ENCODE measurements at places on chromosomes 7 and 10.

GRCh38 chr7:1170741-1171501 lies 10.9 kb upstream of the ZFAND2A start:
- DNase-seq: no peak

DNA sequence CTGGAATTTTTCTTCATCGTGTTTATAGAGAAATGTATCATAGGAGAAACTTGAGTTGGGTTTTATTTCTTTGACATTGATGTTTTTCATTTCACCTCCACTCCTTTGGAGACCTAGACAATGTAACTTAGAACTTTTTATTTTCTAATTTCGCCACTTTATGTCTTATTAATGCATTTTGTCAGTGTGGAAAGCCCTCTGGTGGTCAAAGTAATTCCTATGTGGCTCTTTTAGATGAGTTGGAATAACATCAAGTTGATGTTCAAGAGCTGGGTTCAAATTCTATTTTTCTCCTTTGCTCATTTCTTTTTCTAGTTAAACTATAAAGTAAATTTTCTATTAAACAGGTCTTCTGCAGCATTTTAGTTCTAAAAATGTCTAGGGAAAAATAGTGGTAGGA lies 478.6 kb downstream of the LRMDA start:
- no peak for DNase-seq

GRCh38 chr7:2386964-2387669 lies 16.3 kb upstream of the CHST12 start:
- DNase-seq: no peak

- DNase-seq: no peak
Observed at GRCh38 chr7:106101726-106102125, 10.4 kb downstream of the SYPL1 start.

- DNase-seq: no peak
Observed at GRCh38 chr7:42314696-42315095, 77.7 kb upstream of the GLI3 start.

GRCh38 chr7:130996833-130997231 lies 262.8 kb upstream of the KLF14 start:
- DNase-seq: no peak

GRCh38 chr10:95423164-95424005 lies 132.6 kb upstream of the PDLIM1 start:
- DNase-seq: no peak

DNA sequence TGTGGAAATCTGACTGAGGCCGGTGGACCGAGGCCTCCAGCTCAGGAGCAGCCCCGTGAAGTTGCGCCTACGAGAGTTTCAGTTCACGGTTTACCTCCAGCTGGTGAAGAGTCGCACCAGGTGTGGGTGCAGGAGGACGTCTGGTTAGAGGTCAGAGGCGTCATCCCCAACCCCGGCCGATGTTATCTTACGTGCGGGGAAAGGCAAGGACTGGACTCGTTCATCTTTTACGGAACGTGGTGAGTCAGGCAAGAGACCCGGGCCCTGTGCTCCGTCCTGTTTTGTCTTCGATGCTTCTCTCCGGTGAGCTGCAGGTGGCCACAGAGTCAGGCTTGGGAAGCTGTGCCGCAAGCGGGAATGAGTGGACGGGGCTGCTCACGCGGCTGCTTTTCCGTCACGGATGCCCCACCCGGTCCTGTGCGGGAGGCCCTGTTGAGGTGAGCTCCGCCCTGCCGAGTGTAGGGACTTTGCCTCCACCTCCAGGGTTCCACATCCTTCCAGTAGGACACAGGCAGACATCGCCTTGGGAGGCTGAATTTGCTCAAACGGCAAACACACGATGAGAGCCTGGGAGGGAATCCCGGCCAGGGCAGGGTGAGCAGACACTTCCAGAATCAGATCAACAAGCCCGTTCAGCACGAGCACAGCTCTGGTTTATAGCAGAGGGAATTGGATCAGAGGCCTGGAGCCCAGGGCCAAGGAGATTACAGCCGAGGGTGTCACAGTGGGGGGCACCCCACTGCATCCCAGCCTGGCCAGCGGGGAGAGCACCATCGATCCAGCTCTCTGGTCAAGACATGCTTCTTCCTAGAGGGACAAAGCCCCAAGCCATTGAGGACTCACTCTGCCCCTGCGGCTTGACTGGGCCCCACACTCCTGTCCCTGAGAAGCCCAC lies 50.1 kb upstream of the INPP5A start:
- no peak for DNase-seq

DNA sequence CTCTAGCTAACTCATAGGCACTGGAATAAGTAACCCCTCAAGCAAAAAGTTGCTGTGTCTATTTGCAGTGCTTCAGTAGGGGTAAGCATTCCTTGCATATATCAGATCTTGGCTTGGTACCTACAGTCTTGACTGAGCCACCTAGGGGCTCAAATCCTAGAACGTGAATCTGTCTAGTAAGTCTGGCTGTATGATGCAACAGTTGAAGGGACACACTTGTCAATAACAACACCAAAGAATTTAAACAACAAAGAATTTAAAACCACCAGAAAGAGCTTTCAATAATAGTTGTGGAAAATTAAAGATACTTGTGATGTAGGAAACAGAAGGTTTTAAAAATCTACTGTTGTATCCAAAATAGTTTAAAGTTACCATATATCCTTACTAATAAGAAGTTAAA lies 65.4 kb downstream of the EBLN1 start:
- no peak for DNase-seq

GRCh38 chr10:88115407-88115806 lies 252.0 kb downstream of the PTEN start:
- DNase-seq: no peak

DNA sequence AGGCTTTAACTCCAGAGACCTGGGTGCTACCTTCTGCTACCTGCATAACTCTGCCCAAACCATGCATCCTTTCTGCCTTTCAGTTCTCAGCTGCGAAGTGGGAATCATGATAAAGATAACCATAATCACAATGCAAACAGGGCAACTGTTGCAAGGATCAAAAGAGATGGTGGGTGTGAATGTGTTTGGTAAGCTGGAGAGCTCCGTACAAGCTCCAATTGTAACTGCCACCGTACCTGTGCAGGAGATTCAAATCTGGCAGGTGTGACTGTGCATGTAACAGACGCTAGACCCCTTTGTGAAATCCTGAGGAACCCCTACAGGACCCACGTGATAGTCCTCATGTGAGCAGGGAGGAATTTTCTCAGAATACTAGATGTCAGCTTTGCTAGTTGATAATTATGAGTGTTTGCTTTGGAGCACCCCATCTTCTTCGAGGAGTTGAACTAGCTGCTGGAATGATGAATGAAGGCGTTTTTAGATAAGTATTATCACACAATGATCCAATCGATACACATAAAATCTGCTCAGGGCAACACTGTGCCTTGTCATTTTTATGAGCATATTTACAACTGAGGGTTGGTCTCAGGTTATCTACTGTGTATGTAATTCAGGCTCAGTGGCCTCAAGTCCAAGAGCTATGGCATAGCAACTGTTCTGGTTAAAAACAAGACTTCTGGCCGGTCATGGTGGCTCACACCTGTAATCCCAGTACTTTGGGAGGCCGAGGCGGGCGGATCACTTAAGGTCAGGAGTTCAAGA lies 15.4 kb upstream of the FRAT2 start:
- DNase-seq: no peak

DNA sequence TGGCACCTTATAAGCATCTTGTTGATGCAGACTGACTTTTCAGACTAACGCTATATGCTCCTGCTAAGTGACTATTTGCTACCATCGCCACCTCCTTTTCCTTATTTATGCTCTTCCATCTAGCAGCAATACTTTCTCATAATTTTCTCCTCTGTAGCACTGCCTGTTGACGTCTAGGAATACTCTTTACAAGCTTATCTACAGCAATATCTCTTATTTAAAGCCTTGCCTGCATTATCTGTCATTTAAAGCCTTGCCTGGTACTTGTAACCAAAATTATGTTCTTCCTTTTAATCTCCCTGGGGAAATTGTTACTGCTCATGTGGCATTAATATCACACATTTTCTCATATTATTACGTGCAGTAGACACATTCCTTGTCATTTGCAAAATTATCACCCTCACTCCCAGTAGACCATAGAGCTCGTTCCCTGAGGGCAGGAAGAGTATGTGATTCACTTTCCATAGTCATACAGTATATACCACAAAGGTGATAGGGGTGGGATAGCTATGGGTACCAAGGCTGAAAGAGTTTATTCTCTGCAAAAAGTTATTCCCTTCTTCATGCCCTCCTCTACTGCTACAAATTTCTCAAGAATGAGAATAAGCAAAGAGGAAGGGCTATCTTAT lies 359.7 kb upstream of the PCDH15 start:
- DNase-seq: no peak

GRCh38 chr7:47480576-47481538 lies 101.1 kb downstream of the TNS3 start:
- no peak for DNase-seq

GRCh38 chr7:28067171-28067570 lies 113.4 kb downstream of the JAZF1 start:
- no peak for DNase-seq

DNA sequence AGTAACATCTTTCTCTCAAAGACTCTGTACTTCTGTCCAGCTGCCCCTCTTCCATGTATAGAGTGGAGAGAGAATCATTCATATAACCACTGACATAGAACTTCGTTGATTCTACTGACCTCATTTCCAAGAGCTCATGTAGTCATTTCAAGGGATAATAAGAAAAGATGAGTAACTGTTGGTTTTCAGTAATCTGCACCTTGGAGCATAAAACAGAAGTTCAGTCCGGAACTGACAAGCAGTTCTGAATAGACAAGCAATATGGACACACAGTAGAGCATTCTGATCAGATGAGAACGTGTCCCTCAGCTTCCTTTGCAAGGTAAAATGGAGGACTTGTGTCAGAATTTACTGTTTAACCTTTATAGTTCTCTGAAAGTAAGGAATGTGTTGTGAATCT lies 847.1 kb downstream of the REEP3 start:
- DNase-seq: no peak
